ENCODE measurements at places on chromosomes 5 and 9. TPM values are rescaled to one million over a fixed set of nuclear protein-coding genes. Genes with fewer than 3 reads are reported as not detected.

The GCNT4 gene
- 2.4 TPM for total RNA-seq

The GDNF gene
- not detected for total RNA-seq

The LECT2 gene
- not detected for total RNA-seq

The CEP120 gene
- 39.2 TPM for total RNA-seq

The NR6A1 gene
- 1.8 TPM for total RNA-seq

The BAAT gene
- total RNA-seq: not detected

The PCDHA9 gene
- not detected for total RNA-seq

Data from activated naive CD4-positive, alpha-beta T cell treated with anti-CD3 and anti-CD28 coated beads for 36 hours (primary cell).